ENCODE measurements at places on chromosomes 5 and 9.

- no peak for DNase-seq
Observed at GRCh38 chr9:137250329-137251193, 525 bp upstream of the STPG3 start.

DNA sequence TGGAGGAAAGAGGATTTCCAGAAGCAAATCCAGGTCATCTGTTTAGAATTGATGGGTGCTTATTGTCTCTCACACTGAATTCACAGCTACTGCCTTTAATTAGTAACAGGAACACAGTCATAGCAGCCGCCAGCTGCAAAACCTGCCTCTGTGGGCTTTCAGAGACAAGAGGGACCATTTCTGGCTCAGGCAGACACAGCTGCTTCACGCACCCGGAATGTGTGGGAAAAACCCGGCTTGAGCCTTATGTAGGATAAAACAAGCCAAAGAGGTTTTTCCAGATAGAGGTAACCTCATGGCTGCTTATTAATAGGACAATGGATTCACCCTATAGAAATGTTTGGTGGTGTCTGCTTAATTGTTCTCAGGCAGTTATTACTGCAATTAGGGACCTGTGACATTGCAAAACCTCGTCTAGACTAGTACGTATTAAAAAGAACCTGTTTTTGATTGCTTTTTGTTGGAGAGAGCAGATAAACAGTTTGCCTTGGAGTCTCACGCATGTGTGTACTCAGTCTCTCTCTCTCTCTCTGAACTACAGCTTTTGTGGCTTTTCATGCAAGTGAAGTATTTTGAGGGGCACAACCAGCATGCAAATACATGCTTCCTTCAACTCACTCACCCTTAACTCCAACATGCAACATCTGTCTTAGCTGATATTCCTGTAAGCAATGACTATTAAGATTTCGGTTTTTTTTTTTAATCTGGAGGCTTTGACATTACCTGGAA lies 302.7 kb downstream of the PLK2 start:
- DNase-seq = no peak

DNA sequence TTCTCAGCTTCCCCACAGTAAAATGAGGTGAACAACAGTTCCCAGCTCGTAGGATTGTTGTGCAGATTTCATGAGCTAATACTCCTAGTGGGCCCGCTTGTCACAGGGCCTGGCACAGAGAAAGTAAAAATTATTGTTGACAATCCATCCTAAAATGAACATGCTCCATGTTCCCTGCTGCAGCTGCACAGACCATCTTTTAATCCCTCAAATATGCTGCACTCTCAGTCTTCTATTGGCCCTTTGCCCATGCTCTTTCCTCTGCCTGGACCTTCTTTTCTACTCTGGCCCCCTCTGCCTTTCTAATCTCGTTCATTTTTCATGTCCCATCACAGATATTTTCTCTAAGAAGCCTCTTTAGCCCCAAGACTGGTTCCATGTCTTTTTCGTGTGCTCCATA lies 117.7 kb upstream of the NR3C1 start:
- DNase-seq = no peak

DNA sequence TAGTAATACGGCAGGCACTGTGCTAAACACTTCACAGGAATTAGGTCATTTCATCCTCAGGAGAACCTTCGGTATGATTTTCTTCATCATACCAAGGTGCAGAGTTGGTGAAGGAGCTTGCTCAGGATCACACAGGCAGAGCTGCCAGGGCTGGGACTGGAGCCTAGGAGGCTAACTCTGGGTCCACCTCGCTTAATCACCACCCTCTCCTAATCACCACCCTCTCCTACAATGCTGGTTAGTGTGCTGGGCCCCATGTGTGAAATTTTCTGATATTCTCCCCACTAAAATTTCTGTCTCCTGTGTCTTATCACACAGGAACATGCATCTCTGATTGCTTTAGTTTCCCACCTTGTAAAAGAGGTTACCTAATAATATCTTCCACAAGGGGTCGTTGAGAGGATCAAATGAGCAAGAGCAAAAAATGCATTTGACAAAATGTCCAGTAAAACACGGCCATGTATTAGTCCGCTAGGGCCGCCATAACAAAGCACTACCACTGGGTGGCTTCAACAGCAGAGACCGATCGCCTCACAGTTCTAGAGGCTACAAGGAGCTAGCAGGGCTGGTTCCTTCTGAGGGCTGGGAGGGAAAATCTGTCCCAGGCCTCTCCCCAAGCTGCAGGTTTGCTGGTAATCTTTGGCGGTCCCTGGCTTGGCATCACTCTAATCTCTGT lies 128.2 kb upstream of the NFIB start:
- DNase-seq = no peak

DNA sequence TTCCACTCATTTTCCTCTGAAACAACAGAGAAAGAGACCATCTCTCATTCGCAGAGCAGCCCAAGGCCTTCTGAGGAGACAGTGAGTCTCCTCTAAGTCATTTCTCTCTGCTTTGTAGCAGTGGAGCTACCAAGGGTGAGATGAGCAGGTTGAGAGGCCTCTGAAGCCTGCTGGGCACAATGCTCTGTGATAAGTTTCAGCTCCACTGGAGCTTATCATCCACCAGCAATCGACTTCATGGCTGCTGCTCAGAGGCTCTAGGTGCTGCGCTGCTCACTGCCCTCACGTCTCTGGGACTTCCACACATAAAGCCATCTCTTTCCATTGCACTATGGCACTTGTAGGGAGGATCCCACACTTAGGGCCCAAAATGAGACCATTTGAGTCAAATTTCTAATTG lies 96.3 kb downstream of the CMYA5 start:
- no peak for DNase-seq

DNA sequence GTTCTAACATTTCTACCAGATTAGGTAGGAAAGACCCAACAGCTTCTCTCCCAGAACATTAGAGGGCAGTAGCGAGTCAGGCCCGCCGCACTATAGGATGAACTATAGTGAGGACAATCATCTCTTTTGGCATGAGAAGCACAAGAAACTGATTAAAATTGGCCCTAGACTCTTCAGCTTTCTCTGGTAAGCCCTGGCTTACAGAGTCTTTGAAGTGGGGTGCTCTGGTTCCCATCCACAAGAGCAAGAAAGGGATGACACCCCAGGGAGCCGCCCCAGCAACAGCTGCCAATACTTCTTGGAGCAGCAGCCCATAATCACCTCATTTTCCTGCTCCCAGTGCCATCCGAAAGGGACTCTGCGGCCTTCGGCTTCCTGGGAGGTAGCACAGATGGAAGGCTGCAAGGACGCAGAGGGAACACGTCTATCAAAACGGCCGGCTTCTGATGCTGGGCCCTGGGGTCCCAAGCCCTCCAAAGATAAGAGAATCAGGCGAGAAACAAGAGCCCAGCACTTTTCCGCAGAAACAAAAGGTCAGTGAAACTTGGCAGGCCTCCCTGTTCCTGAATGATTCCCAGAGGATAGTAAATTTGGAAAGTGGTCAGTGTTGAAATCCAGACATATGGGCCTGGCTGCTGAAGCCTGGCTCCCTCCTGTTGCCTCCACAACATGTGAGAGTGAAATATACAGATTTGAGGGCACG lies 69.3 kb downstream of the HSD17B3 start:
- DNase-seq = peak; percentile 41

DNA sequence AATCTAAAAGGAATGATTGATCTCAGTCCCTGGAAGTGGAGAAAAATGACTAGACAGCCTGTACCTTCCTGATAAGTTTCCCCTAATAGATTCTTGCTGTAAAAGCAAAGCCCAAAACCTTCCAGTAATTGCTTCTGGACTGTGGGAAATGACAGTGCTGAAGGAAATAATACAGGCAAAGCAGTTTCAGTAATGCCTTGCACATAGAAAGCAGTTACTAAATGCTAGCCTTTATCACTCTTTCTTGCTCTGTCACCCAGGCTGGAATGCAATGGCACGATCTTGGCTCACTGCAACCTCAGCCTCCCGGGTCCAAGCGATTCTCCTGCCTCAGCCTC lies 50.3 kb downstream of the MAP1B start:
- DNase-seq = no peak

- DNase-seq = peak; percentile 58
Observed at GRCh38 chr9:115373000-115373709, 255.2 kb upstream of the TNC start.

DNA sequence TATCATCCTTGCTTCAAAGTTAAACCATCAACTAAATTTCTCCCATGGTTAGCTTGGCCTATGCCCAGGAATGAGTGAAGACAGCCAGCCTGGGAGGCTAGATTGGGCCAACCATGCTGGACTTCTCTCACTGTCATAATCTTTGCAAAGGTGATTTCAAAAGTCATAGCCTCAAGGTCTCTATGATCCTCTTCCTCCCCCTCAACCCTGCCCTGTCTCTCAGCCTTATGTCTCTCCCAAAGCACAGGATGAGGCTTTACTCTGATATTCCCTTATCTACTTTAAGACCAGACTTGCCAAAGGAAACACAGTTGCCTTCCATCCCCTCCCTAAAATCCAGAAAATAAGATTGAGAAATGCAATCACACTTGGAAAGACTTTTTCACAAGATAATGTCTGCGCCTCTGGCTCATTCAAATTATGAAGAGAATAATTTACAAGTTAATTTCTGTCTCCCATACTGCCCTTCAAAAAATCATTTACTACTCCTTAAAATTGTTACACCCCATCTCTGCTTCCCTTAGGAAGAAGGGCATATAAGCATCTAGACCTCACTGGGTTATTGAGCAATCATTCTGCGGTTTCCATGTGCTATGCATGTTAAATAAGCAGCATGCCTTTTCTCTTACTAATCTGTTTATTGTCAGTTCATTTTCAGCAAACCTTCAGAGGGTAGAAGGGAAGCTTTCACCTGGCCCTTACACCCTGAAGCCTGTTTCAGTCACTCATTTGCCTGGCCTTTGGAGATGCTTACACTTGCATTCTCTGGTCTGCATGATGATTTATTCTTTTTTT lies 113.8 kb upstream of the ANKRD55 start:
- no peak for DNase-seq

DNA sequence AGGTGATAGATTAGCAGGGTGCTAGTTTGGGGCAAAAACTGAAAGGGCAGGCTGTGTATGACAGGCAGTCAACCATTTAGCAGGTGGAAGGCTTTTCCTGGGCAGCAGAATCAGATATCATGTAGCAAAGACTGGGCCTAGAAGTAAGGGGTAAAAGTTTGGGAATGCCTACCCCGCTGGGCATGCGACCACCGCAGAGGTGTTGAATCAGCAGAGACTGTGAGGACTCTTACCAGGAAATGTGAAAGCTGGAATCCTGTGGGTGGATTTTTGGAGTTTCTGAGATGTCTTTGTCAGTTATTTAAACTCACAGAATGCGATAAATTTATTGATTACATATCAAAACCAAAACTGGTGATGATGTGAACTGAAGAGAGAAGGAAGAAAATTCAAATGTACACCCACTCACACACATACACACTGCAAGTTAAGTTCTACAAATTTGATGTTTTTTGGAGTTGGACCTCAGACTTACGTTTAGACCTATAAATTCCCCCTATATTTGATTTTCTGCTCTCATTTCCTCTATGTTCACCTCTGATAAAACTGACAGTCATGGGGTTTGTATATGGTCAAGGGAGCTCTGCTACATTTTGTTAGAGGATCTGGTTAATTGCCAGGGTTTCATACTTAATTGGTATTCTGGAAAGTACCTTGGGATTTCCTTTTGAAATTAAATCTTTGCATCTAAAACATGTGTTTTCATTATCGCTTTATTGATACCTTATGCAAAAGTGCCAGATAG lies 333.6 kb downstream of the CSNK1G3 start:
- no peak for DNase-seq

Data from stimulated activated CD4-positive, alpha-beta T cell treated with anti-CD3 and anti-CD28 coated beads, Interleukin-1b, Interleukin-23, amount 100 ng/mL, for 48 hours (primary cell).